ENCODE measurements at places on chromosomes 11 and 22.
A peak's percentile ranks its signal among the peaks of the same experiment; 100 is the strongest.

DNA sequence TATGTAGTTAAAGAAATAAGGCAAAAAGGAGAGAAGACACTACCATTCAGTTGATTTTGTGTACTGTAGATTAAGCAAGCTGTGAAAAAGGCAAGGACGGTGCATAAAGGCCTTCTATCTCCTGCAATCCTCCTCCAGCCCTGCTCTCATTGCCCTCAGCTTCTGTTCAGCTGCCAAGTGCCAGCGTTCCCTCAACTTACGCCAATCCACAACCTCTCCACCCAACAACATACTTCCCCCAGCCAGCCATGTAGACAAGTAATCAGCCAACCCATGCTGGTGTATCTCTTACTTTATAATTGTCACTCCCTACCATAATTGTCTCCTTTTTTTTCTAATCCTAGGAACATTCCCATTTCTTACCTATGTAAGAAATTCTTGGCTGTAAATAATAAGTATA, 30.1 kb upstream of the ANO5 start:
- no peak for DNase-seq

GRCh38 chr11:2377511-2378443, 667 bp downstream of the CD81 start:
- DNase-seq = no peak

DNA sequence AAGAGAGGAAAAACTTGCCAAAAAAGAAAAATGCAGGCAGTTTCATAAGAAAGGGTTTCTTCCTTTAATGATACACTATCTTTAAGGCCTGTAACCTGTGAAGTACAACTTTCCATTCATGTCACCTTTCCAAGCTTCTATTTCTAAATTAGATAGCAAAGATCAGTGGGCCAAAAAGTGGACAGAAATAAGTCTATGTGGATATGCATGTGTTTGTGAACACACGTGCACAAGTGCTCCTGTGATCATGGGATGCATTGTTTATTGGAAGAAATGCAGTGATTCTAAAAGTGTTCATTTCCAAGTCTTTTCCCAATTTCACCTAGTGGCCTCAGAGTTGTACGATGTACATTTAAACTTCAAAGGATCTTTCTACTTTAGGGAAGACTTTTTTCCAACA, 230.0 kb upstream of the BLID start:
- no peak for DNase-seq

DNA sequence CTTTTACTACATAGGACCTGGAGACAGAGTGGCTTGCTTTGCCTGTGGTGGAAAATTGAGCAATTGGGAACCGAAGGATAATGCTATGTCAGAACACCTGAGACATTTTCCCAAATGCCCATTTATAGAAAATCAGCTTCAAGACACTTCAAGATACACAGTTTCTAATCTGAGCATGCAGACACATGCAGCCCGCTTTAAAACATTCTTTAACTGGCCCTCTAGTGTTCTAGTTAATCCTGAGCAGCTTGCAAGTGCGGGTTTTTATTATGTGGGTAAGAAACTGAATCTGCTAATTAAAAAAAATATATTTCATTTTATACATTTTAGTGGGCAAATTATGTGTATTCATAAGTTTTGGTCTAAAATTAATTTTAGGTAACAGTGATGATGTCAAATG, 7.8 kb downstream of the BIRC3 start:
- DNase-seq = no peak

DNA sequence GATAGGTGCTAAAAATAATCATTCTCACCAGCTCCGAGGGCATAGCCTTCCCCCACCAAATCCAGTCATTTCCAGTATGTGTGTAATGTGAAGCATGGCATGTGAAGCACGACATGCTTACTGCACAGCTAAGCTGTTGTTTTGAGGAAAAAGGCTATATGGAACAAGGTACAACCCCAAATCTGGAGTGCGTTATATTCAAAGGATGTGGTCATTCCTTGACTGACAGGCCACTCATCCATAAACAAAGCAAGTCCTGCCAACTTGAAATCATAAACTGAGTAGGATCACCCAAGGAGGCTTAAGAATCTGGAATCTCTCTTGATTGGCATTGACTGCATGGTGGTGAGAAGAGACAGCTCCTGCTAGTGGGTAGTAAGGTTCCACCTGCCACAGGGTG, 3.7 kb downstream of the MAP6 start:
- DNase-seq = no peak

GRCh38 chr22:31603081-31603525, 58.9 kb downstream of the PISD start:
- DNase-seq = no peak

GRCh38 chr11:64000740-64001483, 14.7 kb downstream of the OTUB1 start:
- DNase-seq = no peak

GRCh38 chr11:84607975-84608836, 1018.9 kb downstream of the DLG2 start:
- DNase-seq = no peak

DNA sequence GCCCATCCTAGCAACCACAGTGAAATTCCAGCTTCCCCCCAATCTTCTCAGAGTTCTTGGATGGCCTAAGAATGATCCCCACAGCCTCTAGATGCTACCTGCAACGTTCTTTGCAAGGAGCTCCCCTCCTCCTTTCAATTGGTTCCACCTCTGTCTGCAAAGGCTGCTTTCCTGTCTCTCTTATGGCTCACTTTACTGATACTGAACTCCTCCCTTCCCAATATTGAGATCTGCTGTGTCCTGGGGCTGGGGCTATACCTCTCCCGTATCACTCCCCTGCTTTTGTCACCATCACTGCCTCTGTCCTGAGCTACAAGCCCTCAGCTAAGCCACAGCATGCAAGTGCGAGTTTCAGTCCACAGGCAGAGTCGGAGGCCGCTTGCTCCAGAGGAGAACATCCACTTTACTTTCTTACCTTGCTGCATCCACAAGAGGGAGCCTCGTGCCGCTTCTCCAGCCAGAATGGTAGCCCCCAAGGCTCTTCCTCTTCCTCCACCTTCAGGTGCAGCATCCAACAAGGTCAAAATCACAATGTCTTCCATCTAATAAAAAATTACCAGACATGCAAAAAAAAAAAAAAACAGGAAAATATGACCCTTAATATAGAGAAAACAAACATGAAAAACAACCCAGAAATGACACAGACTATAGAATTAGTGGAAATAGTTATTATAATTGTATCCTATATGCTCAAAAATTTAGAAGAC, 48.6 kb upstream of the TMEM45B start:
- peak; percentile 73 for DNase-seq

- DNase-seq = no peak
Observed at GRCh38 chr11:6565988-6566703, 37.3 kb downstream of the RRP8 start.

DNA sequence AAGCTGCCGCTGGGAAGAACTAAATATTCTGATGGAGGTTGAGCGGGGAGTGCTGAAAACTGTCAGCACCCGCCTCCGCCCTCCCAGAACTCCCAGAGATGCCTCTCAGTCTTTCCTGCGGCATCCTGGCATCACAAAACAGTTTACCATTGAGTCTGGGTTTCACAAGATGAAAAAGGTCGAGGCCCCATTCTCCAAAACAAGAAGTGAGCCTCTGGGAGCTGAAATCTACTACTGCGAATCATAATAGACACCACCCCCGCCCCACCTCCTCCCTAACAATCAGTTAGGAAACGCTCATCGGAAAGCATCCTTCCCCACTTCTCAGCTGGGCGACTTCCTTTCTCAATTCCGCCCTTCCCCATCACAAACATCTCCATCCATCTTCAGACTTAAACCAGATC, 1.0 kb downstream of the SUN2 start:
- DNase-seq = no peak

DNA sequence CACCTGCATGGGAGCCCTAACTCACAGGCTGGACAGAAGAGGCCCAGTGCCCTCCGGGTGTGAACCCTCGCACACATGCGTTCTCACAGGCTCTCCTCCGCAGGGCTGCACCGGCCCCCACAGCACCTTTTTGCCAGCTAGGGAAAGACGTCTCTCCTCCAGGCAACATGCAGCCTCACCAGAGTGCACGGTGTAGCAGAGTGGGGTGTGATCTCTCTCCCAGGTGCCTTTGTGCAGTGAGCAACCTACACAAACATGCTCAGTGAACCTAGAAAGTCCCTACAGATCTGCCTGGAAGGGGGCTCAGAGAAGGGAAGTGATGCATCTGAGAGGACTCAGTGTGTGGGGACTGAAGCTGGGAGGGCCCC, 3.7 kb upstream of the CARNS1 start:
- no peak for DNase-seq

- DNase-seq = peak; percentile 19
Observed at GRCh38 chr11:20669820-20670684, 666 bp downstream of the NELL1 start.

DNA sequence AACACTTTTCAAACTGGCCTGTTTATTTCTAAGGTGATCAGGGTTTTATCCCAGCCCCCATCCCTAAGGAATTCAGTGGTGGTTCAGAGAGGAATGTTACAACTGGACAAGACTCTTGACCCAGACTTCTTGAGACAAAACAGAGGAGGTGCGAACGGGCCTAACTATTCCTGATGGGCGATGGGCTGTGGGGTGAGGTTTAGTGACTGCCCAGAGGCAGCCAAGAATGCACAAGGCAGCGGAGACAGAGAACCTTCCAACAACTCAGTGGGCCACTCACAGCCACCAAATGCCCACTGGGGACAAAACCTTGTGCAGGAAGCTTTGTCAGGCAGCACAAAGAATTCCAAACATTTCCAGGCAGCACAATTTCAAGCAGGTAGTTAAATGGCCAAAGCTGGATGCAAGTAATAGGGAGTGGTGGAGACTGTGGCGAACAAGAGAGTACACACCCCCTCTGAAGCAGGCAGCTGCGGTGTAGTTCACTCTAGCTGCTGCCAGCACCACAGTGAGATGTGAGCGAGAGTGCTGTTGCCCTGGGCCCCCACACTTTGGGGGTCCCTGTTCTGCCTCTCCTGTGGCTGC, 29.2 kb downstream of the SCUBE1 start:
- peak; percentile 64 for DNase-seq

- DNase-seq = no peak
Observed at GRCh38 chr22:23264610-23265367, 84.5 kb downstream of the BCR start.

GRCh38 chr22:40426594-40427333, 56.4 kb downstream of the SGSM3 start:
- DNase-seq = no peak

DNA sequence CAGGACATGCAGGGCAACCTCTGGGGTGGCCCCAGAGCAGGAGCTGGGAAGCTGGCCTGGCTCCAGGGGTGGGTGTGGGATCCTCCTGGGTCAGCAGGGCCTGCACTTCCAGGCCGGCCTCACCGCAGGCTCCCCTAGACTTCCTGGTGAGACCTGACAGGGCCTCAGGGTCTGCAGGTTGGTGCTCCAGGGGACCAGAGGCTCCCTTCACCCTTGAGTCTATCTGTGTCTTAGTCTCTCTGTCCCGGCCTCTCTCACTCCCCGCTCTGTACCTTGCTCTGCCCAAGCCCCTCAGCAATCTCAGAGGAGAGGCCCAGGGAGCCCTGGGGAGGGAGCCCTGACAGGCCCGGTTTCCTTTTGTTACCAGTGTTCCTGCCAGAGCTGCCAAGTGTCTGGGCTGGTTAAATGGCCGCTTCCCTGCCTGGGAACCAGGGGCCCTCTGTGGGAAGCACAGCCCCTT, 13.9 kb downstream of the CD82 start:
- no peak for DNase-seq

DNA sequence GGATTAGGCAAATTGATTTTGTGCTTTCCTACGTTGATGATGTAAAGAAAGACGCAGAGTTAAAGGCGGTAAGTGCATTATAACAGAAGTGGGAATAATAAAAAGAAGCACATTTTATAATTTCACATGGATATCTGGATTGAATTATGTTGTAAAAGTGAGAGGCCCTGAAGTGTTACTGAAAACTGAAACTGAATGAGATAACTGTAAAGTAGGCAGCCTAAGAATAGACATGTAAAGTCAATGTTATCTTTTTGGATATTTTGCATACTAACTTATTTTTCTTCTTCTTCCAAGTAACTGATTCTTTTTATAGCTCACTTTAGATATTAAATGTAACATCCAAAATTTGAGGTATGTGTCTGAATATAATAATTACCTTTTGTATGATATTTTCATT, 28.3 kb downstream of the ANO5 start:
- DNase-seq = no peak

- no peak for DNase-seq
Observed at GRCh38 chr11:31558001-31558400, 48.4 kb downstream of the ELP4 start.

- peak; percentile 31 for DNase-seq
Observed at GRCh38 chr11:13277768-13278608, at the start of gene BMAL1. Gene BMAL1 (plus strand): TSS chr11:13277790. CDS start chr11:13354309, 76,519 bp downstream.

GRCh38 chr22:19696504-19697276, 17.6 kb upstream of the SEPTIN5 start:
- no peak for DNase-seq

DNA sequence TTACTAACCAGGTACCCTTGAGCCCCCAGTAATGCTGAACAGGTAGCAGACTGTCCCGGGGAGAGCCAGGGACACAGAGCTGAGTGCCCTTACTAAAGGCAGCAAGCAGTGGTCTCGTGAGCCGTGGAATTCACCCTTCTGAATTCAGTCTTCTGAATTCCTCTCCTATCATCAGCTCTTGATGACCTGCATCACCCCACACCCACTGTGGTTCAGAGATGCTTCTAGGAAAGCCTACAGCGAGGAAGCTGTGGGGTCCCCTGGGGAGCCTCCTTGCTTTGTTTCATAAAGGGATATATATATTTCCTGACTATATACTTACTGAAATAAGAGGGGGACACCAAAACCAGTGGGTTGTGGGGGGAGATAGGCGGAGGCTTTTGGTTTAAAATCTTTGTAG, 2.6 kb downstream of the SPATA19 start:
- no peak for DNase-seq

GRCh38 chr11:104198576-104198975, 34.6 kb upstream of the PDGFD start:
- no peak for DNase-seq

GRCh38 chr11:2589538-2589934, 110.3 kb downstream of the KCNQ1OT1 start:
- no peak for DNase-seq

DNA sequence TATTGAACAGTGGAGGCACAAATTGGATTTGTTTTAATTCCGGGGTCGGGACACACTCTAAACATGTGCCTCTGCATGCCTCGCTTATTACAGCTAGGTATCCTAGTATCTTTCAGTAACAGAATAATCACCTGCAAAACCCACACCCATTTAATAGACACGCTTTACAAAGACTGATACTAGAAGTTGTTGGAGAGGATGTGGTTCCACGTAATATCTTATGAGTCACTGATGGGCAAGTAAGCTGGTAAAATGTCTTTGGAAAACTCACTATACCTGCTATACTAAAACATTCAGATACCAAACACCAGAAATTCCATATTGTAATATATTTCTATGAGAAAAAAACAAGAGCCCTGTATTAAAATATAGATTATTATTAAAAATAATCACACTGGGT, 84.0 kb downstream of the GGTLC2 start:
- no peak for DNase-seq

- DNase-seq = no peak
Observed at GRCh38 chr22:25835348-25835747, 93.4 kb downstream of the MYO18B start.

GRCh38 chr11:4049006-4049405, 45.6 kb upstream of the RRM1 start:
- no peak for DNase-seq

GRCh38 chr11:2691355-2691761, 8.4 kb downstream of the KCNQ1OT1 start:
- no peak for DNase-seq

Measured in ELF-1 (cell line).